ENCODE measurements at places on chromosomes 3 and 15. TPM values are rescaled to one million over a fixed set of nuclear protein-coding genes. Genes with fewer than 3 reads are reported as not detected.

- no peak for DNase-seq
Observed at GRCh38 chr3:116614795-116615362, 94.7 kb upstream of the TUSC7 start.

MCF2L2 gene
- total RNA-seq = 27.2 TPM

DNA sequence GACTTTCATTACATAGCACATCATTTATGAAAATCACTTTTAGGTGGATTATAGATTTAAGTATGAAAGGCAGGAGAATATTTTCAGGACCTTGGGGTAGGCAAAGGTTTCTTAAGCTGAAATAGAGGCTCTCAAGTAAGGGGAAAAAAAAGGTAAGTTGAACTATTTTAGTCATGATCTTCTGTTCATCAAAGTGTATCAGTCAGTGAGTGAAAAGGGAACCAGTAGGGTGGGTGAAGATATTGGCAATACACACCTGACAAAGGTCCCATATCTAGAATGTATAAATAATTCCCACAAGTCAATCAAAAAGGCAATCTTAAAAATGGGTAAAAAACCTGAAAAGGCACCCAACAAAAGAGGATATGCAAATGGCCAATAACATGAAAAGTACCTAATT is 218.6 kb downstream of the KLF13 start:
- DNase-seq = no peak

NDUFB5 gene
- total RNA-seq = 33.3 TPM

GRCh38 chr3:113151461-113152031 is 59.8 kb upstream of the BOC start:
- no peak for DNase-seq

GRCh38 chr3:16426665-16427064 is 86.8 kb downstream of the RFTN1 start:
- no peak for DNase-seq

- no peak for DNase-seq
Observed at GRCh38 chr15:48318131-48318530, 13.1 kb upstream of the DUT start.

DNA sequence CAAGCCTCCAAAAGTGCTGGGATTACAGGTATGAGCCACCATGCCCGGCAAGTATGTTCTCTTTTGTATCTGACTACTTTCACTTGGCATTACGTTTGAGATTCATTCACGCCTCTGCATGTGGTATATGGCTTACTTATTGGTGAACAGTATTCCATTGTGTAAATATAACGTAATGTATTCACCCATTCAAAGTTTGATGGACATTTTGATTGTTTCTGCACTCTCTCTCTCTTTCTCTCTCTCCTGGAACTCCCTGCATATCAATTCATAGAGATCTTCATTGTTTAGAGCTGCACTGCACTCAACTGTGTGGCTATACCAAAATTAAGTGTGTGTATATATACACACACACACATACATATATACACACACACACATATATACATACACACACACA is 30.4 kb downstream of the SPPL2A start:
- DNase-seq = no peak

DNA sequence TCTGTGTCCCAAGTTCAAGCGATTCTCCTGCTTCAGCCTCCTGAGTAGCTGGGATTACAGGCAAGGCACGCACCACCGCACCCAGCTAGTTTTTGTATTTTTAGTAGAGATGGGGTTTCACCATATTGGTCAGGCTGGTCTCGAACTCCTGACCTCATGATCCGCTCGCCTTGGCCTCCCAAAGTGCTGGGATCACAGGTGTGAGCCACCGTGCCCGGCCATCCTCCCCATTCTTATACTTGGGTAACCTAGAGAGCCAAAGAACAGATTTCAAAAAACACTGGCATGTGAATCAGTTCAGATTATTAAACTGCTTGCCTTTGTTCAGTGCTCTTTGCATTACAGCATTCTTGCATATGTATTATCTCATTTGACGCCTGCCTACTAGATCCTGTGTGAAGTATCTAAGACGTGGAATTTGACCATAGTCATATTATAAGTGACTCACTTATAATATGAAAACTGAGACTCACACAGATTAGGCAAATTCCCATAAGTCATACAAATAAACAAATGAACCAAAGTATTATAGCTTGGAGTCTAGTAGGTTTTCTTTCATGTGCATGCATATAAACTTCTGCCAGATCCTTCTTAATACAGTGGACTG is 123.5 kb downstream of the UNC13C start:
- DNase-seq = no peak

GRCh38 chr3:184382326-184383032 is 2.6 kb downstream of the CHRD start:
- DNase-seq = no peak

GRCh38 chr3:10810376-10810775 is 5.7 kb upstream of the SLC6A11 start:
- DNase-seq = no peak

- no peak for DNase-seq
Observed at GRCh38 chr3:143239031-143239430, 119.5 kb downstream of the CHST2 start.

GRCh38 chr3:59685432-59685831 is 635.6 kb upstream of the CFAP20DC start:
- DNase-seq = no peak

- no peak for DNase-seq
Observed at GRCh38 chr15:49135911-49136310, 19.5 kb downstream of the COPS2 start.

CSPG4 gene
- total RNA-seq = not detected

- no peak for DNase-seq
Observed at GRCh38 chr3:176916777-176917176, 280.5 kb downstream of the TBL1XR1 start.

DNA sequence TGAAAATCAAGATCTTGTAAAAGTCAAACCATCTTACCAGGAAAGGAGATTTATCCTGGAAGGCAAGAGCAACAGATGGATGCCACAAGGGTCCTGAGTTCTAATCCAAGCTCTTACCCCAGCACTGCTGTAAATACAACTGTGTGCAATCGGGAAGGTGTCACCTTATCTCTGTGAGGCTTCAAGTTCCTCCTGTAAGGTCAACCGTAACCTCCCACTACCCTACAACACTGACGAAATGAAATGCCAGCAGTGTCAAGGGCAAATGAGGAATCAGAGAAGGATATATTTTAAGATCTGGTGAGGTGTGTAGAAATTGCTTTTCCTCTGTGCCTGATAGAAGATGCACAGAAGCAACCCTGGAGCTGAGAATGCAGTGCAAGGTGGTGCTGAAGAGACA is 207.8 kb downstream of the NTRK3 start:
- DNase-seq = no peak

- no peak for DNase-seq
Observed at GRCh38 chr3:42164656-42165055, 73.5 kb downstream of the TRAK1 start.

B3GALNT1 gene
- total RNA-seq = not detected

GRCh38 chr15:49712846-49713450 is 92.1 kb downstream of the DTWD1 start:
- DNase-seq = no peak

DNA sequence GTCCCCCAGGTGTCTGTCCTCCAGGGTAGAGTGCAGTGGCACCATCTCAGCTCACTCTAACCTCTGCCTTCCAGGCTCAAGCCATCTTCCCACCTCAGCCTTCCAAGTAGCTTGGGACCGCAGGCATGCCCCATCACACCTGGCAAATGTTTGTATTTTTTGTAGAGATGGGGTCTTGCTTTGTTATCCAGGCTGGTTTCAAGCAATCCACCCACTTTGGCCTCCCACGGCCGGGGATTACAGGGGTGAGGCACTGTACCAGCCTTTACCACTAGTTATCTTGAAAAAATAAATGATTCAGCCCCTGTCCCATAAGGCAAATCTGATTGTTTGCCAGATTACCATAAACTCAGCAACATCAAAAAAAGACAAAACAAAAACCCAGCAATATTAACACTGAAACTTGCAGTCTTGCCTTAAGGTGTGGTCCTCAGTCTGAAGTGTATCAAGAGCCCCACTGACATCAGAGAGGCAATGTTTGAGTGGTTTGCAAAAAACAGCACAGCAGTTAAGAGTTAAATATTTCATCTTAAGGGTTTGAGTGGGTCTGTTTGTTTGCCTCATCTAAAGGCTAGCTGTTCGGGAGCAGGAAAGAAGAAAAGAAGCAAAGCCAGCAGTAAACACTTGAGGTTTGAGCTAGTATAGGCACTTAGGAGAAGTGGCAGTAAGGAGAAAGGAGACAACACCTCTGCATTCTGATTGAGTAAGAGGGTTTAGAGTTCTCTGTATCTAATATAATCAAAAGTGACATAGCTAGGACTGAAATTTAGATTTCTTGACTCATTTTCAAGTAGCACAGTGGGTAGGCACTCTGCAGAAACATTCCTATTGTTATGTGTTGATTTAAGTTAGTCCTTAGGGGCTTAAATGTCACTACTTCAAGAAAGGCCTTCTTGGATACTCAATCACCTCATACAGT is 26.3 kb upstream of the EDEM1 start:
- no peak for DNase-seq
